ENCODE measurements at places on chromosomes 7 and 10.

- no peak for DNase-seq
Observed at GRCh38 chr7:76257973-76258372, 44.5 kb upstream of the HSPB1 start.

GRCh38 chr7:80288175-80289122 lies 153.8 kb downstream of the GNAI1 start:
- no peak for DNase-seq

- no peak for DNase-seq
Observed at GRCh38 chr10:82213784-82214183, 338.8 kb downstream of the NRG3 start.

- no peak for DNase-seq
Observed at GRCh38 chr10:29657719-29658274, 23.0 kb upstream of the SVIL start.

DNA sequence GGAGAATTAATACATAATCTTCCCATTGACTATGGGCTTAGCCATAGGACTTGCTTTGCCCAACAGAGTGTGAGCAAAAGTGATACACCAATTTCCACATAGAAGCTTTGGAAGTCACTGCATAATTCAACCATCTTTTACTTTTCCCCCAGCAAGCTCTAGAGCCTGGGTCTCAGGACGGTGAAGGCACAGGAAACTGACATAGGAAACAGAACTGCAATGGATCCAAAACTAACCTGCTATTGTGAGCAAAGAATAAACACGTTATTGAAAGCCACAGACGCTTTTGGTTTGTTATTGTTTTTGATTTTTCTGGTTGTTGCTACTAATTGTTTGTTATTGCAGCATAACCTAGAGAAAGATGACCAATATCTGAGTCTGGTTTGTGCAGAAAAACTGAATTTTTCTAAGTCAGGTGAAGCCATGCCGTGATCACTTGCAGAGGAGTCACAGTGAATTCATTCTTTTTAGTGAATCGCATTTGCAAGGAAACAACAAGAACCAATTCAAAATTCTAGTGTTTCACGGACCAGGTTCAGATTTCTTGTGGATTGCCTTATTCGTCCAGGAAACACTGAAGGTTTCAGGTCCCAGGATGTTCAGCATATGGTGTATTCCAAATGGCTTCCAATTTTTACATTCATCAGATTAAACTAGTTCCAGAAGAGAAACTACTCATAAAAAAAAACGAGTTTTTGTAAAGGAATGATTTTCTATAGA lies 52.8 kb downstream of the CUBN start:
- no peak for DNase-seq

- no peak for DNase-seq
Observed at GRCh38 chr7:155741082-155741481, 71.2 kb downstream of the SHH start.

DNA sequence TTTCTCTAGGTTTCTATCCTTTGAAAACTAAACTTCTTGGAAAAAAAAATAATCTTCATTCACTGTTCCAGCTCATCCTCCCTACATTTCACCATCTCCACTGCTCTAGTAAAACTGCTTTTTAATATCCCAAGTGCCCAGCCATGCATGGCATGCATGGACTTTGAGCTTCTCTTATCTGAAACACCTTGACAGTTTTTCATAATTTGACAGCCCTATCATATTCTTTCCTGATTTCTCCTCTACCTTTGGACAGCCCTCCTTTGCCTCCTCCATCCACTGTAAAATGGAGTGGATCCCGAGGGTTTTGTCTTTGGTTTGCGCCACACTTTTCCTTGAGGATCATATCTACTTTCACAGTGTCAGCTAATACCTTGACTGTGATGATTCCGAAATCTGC lies 212.8 kb downstream of the ANK3 start:
- DNase-seq, result no peak

DNA sequence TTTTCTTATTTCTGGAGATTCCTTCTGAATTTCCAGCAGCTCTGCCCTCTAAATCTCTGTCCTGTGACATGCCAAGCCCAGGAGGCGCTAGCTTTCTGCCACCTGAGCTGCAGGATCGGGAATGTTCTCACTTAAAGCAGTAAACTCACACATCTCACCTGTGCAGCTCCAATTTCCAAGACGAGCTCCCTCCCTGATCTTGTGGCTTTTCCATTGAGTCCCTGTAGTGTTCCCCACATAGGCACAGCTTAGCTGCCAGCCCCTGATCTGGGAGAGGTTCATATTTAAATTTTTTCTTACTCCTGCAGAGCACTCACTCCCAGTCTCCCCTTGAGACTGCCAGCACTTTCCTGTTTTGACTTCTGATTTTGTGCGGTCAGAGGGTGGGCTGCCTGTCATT lies 479.3 kb downstream of the GLRX3 start:
- no peak for DNase-seq

GRCh38 chr7:69749994-69750393 lies 151.7 kb downstream of the AUTS2 start:
- no peak for DNase-seq

DNA sequence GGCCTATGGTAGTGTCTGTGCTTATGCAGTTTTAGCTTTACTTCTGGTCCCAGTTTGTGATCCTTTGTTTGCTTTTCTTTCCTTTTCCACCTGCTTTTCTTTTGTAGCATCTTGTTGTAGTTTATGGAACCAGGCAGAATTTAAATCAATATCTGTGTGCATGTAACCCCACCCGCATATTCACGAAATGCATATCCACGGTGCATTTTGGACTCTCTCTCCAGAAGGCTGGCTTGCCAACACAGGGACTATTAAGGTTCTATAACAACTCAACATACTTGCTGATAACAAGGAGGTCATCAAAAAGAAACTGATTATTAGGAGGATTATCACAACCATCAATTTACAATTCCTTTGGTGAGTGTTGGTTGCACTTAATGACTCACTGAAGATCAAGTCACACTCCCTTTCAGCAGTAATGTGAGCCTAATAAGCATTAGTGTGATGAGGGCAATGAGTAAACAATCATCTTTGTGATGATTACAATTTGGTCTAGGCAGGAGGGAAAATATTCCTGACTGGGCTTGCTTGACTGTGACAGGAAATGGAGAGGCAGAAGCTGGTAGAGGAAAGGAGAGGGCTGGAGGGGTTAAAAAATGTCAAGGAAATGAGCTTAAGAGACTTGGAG lies 378.6 kb downstream of the REEP3 start:
- DNase-seq, result no peak

DNA sequence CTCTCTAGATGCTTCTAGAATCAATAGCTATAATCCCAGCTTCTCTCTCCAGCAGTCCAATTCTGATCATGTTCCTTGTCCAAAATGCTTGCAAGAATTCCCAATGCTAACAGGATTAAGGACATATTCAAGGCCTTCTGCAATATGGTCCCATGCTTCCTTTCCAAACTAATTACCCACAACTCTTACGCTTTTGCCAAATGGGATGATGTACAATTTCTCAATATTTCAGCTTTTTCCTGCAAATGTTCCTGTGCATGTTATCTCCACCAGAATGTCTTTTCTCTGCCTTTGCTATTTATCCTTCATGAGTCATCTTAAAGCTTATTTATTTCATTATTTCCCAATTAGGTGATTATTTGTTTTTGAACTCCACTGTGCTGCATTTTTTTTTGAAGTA lies 556.4 kb downstream of the SORCS1 start:
- no peak for DNase-seq

GRCh38 chr7:39709768-39710311 lies 86.5 kb downstream of the RALA start:
- no peak for DNase-seq

DNA sequence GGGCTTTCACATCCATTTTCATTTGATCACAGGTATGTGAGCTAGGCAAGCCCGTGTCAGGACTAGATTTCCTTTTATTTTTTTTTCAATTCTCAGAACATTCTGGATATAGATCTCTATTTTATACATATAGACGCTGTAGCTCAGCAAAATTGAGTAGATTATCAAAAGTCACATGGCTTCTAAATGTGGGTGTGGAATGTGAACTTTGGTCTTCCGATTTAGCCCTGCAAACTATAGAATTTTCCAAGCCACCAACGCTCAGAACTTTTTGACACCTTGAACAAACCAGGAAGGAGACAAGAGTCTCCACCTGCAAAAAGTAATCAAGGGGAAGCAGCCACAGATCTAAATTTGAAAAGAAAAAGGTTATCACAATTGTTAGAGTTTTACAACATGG lies 15.9 kb upstream of the FFAR4 start:
- no peak for DNase-seq

DNA sequence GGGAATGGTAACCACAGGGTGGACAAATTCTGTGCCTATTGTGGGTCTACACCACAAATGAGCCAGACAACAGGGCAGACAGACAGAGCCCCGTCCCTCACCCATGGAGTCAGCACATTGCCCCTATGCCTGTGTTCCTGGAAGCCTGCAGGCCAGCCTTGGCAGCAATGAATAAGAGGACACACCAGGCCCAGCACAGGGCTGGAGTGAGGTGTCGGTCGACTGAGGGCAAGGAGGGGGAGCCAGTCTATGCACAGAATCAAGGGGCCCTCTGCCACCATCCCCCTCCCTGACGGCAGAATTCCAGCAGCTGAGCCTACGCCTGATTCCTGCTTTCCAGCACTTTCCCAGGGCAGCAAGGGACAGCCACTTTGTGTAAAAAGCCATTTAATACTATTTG lies 98.2 kb downstream of the CALN1 start:
- DNase-seq, result no peak

GRCh38 chr7:115516341-115516740 lies 514.2 kb downstream of the TFEC start:
- no peak for DNase-seq

- DNase-seq, result no peak
Observed at GRCh38 chr7:149723082-149723767, 50.2 kb downstream of the ZNF467 start.

DNA sequence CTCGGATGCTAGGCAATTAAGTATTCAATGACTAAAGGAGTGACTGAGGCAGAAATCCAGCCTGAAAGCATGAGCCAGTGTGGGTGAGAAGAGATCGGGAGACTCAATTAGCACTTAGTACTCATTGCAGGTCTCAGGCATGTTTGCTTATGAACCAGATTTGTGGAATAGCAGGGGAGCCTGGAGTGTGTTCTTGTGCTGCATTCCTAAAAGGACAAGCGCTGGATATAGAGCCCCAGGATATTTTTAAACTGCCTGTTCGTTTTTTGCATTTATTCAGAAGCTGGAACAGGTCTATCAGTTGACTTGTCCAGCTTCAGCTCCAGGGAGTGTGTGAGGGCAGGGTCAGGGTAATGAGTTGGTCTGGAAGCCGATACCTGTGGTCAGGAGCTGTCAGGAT lies 120.3 kb downstream of the BMPER start:
- DNase-seq, result no peak
